ENCODE measurements at places on chromosomes 4 and X.
A peak's percentile ranks its signal among the peaks of the same experiment; 100 is the strongest.

DNA sequence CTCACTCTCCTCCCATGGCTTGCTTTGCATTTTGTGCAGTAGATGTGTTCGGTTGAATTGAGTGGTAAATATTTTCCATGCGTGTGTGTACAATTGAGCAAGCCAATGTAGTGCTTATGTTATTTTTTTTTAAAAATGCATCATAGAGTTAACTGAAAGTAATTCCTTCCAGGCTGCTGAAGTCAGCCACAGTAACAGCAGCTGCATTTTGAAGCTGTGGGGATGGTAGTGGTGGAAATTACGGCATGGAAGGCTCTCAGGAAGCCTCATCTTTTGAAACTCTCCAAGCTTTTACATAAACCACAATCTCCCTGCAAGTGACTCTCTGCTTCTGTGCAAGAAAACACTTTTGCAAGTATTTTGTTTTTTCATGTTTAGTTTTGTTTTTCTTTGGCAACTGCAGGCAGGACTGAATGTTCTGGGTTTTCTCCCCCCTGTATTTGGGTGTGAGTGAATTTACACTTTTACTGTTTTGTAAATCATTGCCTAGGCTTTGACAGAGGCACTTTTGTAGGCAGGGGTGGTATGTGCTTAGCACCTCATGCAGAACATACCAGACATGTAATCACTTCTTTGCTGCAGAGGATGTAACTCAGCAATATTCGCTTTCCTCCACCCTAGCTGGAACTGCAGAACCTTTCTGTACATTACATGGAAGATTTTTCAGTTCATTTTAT is 56.2 kb downstream of the LRRC66 start:
- no peak for DNase-seq

DNA sequence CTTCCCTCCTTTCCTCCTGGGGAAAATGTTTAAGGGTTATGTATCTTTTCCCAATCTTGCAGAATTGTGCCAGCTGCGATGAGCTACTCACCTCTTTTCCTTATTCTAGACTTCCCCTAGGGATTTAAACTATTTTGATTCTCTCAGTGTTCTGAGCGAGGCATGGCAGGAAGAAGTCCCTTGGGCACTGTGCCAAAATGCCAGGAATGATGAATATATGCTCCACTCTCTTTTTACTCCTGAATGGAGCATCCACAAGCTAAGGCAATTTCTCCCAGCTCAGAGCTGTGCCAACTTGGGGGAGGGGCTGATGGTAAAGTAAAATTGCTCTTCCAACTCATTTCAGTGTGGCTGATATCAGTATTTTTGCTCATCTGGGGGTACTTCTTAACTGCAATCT is 4.0 kb upstream of the C4orf17 start:
- DNase-seq, result no peak

- DNase-seq, result no peak
Observed at GRCh38 chr4:91513326-91513725, 790.4 kb upstream of the GRID2 start.

DNA sequence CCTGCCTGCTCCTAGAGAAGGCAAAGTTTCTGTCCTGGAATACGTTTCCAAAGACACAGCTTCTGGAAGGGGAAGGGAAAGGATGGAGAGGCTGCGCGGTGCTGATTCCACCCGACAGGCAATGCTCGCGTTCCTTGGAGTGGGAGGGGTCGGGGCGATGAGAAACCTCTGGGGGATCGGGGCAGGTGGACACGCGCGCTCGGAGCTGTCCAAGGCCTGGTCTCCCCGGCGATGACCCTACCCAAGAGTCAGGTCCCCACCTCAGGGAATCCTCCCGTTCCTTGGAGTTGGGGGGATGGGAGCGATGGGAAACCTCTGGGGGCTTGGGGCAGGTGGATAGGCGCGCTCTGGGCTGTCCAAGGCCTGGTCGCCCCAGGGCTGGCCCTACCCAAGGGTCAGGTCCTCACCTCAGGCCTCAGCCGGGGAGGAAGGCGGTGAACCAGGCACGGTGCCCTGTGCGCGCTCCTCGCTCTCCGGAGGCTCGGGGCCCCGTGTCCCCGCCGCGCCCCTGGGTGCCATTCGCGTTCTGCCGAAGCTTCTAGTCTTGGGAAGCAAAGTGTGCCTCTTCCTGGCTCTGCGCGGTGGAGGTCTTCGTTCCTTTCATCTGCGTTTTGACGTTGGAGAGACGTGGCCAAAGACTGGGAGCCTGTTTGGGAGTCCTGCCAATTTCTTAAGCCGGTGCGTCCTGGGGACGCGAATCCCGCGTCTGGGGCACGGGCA is 10.6 kb upstream of the SHOX start:
- DNase-seq, result no peak

DNA sequence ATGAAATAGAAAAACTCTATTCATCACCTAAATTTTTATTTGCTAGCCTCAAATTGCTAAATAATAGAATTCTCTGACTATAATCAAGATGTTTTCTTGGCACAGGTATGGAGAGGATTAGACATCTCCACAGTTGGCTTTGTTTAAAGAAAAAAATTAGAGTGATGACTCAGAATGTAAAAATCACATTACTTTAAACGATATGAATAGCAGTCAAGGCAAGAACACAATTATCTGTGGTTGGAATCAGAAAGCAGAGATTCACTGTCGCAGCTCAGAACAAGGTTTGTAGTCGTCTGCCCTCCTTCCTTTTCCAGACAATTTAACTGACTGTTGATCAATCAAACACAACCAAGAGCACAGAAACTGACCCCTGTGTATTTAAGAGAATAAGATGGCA is 32.2 kb upstream of the CCKAR start:
- DNase-seq, result no peak

DNA sequence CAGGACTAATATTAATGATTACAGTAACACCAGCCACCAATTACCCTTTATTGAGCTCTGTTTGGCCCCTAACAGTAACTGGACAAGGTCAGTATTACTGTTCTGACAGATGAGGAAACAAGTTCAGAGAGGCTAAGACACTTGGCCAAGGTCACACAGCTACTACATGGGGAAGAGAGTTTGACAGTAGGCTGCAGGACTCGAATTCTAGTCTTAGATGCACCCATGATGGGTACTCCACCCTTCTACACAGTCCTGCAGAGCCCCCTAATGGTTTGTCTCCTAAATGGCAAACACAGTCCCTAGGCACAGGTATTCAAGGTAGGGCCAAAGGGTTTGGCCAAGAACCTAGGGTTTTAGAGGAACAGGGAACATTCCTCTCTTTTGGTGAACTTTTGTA is 93.9 kb downstream of the NSUN7 start:
- DNase-seq, result no peak

DNA sequence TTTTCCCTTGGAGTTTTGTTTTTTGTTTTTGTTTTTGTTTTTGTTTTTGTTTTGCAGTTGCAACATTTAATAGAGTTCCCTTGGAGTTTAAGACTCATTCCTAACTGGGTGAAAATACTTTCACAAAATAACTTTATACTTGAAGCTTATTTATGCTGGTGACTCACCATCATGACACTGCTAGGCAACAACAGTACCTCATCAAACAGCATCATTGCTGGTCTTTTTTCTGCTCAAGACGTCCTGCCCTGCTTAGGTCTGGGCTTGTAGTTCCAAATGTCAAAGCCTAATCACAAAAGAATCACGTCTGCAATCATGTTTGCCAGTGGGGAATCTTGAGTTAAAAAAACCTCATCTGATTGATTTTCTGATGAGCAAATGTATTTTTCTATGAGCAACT is 105.7 kb upstream of the PRPS2 start:
- DNase-seq, result no peak

GRCh38 chrX:38831949-38832348 is 30.7 kb downstream of the MID1IP1 start:
- no peak for DNase-seq

GRCh38 chr4:128810331-128810870 is 901 bp downstream of the JADE1 start:
- no peak for DNase-seq

DNA sequence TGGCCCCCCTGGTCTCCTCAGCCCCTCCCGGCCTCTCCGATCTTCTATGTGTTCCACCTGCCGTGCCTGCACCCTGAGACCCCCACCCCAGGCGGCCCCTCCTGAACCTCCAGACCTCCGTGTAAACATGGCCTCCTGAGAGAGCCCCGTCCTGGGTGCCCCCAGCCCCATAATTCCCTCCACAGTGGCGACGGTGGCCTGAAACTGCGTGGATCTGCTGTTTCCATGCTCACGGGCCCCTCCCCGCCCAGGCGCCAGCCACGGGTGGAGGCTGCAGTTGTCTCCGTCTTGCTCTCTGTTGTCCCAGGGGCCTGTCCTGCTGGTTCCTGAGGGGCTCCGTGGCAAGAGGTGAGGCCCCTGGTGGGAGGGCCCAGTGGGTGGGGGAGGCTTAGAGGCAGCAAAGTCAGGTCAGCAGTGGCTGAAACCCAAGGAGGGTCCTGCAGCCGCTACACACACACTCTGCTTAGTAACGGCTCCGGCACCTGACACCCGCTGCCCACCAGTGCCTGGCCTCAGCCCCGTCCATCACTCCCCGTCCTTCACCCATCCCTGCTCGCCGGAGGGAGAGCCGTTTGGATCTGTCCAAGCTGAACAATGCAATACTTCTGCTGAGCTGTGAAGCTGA is 75.8 kb downstream of the FAM53A start:
- no peak for DNase-seq

DNA sequence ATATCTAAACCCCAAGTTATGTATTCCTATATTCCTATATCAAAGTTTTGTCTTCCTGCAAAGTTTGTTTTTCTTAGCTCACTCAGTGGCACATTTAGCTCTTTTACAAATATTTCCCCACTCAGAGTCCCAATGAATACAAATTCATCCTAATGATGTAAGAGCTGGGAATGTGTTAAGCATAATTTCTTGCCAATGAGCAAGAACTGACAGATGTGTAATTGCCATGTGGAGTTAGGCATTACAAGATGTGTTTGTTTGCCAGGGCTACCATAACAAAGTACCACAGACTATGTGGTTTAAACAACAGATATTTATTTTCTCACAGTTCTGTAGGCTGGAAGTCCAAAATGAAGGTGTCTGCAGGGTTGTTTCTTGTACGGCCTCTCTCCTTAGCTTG is 302.1 kb downstream of the KCTD8 start:
- DNase-seq, result no peak

- no peak for DNase-seq
Observed at GRCh38 chr4:40473578-40474388, 138.7 kb downstream of the CHRNA9 start.

DNA sequence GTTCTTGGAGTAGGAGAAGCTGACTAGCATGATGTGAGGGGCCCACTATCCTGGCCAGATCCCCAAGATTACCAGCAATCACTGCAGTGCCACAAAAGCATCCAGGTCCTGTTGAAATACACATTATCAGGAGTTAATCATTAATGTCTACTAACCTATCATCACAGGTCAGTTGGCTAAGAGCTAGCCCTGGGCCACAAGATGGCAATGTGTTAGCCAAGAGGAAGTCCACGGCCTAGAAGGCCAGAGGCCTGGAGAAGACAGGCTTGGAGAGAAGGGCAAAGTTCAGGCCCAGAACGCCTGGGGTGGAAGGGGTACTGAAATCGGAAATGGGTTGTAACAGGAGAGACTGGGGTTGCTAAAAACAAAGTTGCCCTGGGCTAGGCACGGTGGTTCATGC is 19.9 kb upstream of the KIAA1210 start:
- DNase-seq, result no peak

DNA sequence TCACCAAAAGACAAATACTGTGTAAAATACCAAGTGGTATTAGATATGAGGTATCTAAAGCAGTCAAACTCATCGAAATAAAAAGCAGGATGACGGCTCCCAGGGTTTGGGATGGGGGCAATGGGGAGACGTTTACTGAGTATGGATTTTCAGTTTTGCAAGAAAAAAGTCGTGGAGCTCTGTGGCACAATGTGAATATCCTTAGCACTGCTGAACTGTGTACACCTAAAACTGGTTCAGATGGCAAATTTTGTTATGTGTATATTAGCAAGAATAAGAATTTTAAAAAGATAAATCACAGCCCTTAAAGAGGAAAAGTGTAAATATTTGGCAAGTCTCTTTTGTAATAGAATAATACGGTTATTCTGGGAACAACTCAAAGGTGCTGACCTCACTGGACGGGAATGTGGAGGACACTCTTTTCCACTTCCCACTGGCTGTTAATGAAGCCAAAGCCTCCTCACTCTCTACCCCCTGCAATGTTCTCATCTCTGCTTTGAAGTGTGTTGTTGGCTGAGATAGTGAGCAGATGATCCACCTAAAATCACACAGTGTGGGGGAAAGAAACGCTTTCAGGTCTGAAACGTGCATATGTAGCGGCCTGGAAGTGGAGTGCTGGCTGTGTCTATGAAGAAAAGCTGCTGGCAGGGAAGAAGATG is 49.2 kb downstream of the SEL1L3 start:
- DNase-seq, result peak; percentile 63

DNA sequence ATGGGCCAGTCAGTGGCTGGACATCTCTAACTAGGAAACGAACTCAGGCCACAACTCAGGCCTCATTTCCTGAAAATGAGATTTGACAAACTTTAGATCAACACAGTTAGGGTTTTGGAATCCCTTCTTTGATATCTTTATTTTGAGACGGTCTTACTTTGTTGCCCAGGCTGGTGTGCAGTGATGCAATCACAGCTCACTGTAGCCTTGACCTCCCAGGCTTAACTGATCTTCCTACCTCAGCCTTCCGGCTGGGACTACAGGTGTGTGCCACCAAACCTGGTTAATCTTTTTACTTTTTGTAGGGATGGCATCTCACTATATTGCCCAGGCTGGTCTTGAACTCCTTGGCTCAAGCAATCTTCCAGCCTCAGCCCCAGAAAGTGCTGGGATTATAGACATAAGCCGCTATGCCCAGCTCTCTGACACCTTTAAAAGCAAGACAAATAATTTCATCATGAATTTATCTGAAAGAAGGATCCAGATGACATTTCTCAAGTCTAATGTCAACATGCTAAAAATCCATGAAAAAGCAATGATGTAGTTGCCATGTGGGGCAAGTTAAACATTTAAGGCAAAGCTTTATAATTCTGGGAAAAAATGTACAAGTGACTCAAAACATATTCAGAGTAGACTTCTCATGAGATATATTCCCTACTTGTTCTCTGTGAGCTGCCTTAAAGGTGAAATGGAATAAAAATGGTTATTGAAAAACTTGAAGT is 89.1 kb upstream of the CBR4 start:
- no peak for DNase-seq

GRCh38 chr4:159382856-159383561 is 280.1 kb downstream of the RAPGEF2 start:
- DNase-seq, result no peak

GRCh38 chr4:152613351-152613750 is 66.4 kb downstream of the TMEM154 start:
- no peak for DNase-seq

- DNase-seq, result no peak
Observed at GRCh38 chrX:793216-793770, 162.7 kb downstream of the SHOX start.

DNA sequence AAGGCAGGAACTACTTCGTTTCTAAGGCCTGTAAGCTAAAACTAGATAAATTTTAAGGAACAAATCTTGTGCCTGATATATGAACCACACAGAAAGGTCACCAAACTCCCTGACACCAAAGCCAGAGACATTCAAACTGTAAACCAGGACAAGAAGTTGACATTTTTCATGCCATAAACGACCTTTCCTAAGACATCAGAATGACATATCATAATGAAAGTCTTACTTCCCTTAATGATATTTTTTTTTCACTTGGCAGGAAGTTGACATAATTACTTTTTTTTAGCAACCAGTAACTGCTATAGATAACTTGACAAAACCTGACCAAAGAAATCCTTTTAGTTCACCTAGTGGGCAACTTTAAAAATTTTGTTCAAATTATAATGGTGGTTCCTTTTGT is 231.5 kb upstream of the AGTR2 start:
- DNase-seq, result no peak
